ENCODE measurements at places on chromosomes 1 and 21.

GRCh38 chr1:193143285-193143684, 21.5 kb downstream of the CDC73 start:
- peak; percentile 49 for DNase-seq

DNA sequence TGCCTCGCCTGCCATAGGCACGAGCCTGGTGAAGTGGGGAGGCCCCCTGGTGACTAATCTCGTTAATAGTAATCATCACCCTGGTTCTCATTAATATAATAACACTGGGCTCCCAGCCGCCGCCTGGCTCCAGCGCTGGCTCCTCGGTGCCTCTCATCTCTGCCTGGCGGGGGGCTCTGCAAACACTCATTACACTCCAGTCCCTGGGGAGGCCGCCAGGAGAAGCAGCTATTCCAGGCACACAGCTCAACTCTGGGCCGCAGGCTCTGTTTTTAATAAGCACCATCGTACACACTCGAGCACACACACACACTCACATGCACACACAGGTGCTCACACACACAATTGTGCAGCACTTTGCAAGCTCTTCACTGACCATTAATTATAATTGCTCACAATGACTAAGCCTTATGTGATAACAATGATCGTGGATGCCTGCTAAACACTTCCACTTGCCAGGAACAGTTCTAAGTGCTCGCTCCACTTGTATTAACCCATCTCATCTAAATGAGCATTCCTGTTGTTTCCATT, 52.2 kb downstream of the SDC3 start:
- DNase-seq, result peak; percentile 28

- no peak for DNase-seq
Observed at GRCh38 chr1:83520797-83521196, 478.1 kb downstream of the TTLL7 start.

DNA sequence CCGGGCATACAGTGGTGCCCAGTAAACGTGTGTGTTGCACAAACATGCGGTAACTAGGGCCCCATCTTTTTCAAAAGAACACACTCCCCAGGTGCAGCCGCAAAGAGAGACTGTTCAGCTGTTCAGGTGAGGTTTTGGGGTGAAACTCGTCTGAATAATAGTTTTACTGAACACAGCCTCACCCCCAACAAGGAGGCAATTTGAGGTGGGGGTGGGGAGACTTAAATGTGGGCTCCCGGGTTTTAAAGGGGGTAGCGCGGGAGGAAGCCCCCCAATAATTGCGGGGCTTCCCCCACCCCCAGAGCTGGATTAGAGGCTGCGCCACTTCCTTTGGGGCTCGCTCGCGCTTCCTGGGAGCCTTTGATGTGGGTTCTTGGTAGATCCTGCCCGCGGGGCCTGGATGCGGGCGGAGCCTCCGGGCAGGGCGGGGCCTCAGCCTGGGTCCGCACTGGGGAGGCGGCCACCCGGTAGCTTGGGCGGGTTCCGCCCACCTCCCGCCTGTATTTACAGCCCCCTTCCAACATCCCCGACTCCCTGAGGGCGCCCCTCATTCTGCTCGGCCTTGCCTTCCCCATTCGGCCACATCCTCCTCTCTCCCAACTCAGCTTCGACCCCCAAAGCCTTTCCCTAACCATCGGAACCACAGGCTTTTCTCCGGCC, 6.4 kb upstream of the EPHA2 start:
- no peak for DNase-seq

GRCh38 chr1:17451731-17452130, 12.3 kb upstream of the RCC2 start:
- DNase-seq, result no peak

DNA sequence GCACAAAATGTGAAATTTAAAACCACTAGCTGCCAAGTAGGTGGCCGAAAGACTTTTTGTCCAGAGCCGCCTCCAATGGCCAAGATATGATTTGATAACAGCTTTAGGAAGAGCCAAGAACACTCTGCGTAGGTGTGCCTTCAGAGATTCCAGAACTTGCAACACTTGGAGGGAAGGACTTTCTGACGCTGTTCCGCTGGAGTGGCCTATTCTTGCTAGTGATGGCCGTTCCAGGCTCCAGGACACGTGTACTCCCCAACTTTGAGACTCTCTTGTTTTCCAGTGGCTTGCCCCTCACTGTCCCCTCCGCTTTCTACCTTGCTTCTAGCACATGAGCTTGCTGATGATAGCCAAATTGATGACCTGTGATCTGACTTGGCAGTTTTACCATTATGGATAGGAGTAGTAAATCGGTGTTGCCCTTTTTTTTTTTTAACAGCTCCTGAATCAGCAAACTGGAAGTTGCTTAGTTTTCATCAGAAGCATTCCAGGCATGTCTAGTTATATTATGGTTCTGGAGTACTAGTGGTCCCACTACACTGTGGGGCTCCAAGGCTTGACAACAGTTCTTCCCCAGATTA, 1.0 kb downstream of the PRDX6 start:
- peak; percentile 90 for DNase-seq

GRCh38 chr1:82386365-82387011, 585.8 kb downstream of the ADGRL2 start:
- DNase-seq, result peak; percentile 9

GRCh38 chr1:34065498-34065897, 99.5 kb downstream of the CSMD2 start:
- DNase-seq, result no peak

- DNase-seq, result peak; percentile 41
Observed at GRCh38 chr1:214277704-214278635, 3.0 kb upstream of the SMYD2 start.

DNA sequence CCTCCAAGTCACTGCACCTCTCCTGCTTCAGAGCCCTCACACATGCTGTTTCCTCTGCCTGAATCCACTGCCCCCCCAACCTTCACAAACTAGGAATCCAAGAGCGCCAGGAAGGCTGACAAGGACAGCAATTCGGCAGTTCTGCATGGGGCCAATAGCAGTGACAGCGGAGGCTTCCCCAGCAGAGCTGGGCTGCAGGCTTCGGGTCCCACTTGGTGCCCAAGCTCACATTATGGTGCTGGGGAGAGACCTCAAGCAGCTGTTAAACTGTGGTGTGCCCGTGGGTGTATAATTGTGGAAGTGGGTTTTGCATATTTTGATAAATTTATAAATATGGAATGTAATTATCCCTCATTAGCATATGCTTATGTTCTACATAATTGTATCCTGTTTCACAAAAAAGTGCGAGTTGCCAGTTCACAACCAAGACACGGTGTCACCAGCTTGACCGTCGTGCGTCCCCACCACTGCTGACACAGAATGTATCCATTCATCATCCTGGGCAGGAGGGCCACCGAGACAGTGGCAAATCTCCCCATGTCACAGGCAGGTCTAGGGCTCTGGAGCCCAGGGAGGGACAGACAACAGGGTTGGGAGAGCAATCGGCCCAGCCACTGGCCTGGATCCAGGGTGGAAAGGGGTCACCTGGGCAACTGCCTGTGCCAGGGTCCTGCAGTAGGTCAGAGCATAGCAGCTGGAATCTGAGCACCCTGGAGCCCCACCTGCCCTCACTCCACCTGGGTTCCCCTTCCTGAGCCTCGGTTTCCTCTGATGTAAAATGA, 81.6 kb downstream of the MATN1 start:
- no peak for DNase-seq

DNA sequence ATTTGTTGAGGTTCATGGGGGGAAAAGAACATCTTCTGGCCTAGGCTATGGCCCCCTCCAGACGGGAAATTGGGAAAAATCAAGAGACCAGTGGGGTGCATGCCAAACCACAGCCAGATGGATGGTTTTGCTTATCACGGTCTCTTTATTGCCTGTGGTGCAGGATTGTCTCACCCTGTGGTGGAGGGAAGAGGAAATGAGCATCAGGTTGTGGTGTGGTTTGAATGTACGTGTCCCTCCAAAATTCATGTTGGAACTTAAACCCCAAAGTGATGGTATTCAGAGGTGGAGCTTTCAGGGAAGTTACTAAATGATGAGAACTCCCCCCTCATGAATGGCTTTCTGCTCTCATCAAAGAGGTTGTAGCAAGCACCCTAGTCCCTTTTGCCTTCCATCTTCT, 525.7 kb downstream of the NPHP4 start:
- no peak for DNase-seq

- peak; percentile 76 for DNase-seq
Observed at GRCh38 chr1:193406901-193407300, 220.5 kb upstream of the B3GALT2 start.

DNA sequence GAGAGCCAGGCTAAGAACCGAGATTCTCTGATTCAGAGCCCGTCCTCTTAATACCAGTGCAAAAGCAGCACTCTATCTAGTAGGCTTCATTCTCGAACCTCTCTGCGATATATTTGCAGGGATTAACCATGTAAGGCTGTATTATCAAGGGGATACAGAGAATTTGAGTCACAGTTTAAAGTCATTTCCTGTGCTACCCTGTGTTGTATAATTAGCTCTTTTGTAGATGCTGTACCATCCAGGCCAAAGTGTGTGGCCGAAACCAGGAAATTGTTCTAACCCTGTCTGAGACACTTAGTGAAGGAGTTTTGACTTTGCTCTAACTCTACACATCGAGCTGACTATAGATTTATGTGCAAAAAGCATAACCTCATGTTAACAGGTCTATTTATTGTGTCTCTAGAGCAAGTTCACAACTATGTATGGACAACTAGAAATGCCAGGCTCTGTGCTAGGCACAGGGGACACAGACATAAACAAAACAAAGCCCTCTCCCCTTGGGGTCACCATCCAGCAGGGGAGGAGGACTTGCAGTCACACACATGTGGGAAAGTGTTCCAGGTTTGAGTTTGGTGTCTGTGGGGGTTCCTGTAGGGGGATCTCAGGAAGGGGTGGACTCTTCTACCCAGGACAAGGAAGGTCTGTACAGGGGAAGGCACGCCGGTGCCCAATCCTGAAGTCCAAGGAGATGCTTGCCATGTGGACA, 182.2 kb downstream of the DHRS3 start:
- DNase-seq, result peak; percentile 34

DNA sequence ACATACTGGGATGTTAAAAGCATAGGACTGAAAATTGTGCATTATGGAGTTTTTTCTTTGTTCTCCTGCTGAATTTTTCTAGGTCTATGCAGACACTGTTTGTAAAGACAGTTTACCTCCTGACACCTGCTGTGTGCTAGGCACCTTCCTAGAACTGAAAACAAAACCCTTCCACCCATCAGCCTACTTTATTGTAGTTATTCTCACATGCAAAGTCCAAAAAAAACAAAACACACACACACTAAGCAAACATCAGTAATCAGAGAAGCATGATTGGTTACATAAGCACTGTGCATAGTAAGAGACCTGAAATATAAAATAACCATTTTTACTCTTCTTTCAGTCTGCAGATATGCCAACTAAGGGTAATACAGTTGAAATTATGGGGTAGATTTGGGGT, 195.1 kb downstream of the CRB1 start:
- DNase-seq, result peak; percentile 15

DNA sequence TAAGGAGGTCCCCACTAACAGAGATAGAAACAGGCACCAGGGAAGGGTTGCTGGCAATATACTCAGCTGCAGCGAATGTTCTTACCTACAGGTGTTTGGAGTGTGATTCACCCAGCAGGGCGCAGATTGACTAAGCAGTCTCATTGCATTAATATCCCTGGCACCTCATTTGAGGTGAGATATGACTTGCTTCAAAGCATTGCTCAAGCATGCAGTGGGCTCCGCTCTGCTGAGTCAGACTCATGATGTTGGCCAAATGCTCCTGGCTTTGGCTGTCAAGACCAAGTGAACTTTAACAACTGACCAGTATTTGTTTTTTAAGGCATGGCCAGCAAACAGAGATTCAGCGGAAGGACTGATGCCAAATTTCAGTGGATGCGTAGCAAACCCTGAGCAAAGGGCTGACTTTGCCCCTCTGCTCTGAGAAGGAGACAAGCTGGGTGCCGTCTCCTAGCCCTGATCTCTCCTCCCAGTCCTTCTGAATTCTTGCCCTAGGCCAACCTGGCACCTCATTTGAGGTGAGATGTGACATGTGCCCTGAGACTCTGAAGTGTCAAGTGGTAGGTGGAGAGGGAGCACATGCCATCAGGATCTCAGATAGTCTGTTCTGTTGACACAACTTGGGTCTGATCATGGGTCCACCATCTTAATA, 187.1 kb upstream of the COA6 start:
- peak; percentile 6 for DNase-seq

- DNase-seq, result peak; percentile 88
Observed at GRCh38 chr1:159161001-159161718, 10.3 kb upstream of the CADM3 start.

GRCh38 chr21:31354604-31355443, 10.8 kb upstream of the TIAM1 start:
- peak; percentile 79 for DNase-seq

GRCh38 chr1:153563991-153564390, 1.7 kb downstream of the S100A2 start:
- no peak for DNase-seq

DNA sequence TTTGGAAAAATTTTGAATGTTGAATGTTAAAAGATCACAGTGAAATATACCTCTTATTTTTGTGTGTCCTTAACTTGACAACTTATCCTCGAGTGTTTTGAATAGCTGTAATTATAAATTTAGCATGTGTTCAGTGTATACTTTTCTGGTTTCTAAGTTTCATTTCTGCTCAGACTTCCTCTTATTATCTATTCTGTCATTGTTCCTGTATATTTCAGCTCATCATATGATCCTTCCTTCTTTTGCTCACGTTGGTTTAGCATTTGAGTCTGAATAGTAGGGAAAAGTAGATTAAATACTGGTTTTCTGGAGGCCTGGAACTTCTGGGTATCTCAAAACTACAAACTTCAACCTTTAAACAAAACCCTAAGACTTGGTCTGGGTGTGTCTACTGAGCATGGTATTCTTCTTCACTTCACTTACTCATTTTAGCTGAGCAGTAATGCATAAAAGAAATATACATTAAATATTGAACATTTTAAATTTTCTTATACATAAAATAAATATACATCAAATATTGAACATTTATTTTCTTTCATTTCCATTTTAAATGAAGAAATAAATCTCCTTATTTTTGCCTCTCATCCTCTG, 3.3 kb upstream of the ATP6V1G3 start:
- DNase-seq, result no peak

DNA sequence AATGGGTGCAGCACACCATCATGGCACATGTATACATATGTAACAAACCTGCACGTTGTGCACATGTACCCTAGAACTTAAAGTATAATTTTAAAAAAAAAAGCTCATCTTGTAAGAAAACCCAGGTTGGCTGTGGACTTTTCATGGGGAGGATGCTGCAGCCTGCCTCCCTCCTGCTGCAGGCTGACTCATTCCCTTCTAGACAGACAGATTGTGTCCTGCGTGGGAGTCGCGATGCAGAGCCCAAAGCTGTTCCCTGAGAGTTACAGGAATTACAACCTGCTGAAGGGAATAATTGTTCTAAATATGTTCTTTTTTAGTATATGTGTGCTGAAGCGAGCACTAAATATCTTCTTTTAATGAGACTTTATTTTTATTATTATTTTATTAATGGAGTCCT, 93.2 kb downstream of the TBX19 start:
- DNase-seq, result no peak

Data from fibroblast of the aortic adventitia (primary cell).